ENCODE measurements at places on chromosomes 5 and 9. TPM values are rescaled to one million over a fixed set of nuclear protein-coding genes. Genes with fewer than 3 reads are reported as not detected.

GRCh38 chr5:96716716-96717115 lies 54.5 kb downstream of the CAST start:
- no peak for DNase-seq

- no peak for DNase-seq
These were observed 164.8 kb downstream of the MACROH2A1 start for GRCh38 chr5:135234242-135234641.

GRCh38 chr9:15086156-15086763 lies 176.0 kb upstream of the FREM1 start:
- DNase-seq, result no peak

DNA sequence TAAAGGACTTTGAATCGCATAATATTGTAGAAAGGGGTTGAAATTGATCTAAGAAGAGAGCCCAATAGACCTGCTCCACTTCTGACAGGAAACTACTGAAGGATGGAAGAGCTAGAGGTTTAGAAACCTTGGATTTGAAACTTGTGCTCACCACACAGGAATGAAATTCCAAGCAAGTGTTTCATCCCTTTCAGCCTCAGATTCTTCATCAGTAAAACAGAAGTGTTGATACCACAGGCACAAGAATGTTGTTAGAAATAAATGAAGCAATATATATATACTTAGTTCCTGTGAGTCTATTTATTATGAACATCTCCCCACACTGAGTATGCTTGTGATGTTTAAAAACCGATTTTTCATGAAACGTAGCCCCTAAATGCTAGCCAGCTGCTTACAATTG lies 43.8 kb downstream of the PRRC1 start:
- DNase-seq, result no peak

- DNase-seq, result no peak
These were observed 669.0 kb downstream of the LRRC70 start for GRCh38 chr5:63247651-63248050.

GRCh38 chr9:31790720-31791119 lies 593.7 kb upstream of the ACO1 start:
- DNase-seq, result no peak

DNA sequence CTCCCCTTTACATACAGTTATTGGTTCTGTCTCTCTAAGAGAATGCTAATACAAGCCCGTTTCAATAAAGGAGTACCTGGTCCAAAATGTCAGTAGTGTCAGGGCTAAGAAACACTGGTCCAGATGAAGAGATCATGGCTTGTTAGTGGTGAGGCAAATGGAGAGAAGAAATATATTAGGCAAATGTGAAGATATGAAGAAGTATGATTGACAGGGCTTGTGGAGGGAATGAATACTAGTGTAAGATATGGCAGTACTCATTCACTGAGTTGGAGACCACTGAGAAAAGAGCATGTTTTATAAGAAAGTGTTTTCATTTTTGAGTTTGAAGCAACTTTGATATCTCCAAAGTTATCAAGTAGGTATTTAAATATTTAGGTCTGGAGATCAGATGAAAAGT lies 290.5 kb upstream of the MEF2C start:
- no peak for DNase-seq

DNA sequence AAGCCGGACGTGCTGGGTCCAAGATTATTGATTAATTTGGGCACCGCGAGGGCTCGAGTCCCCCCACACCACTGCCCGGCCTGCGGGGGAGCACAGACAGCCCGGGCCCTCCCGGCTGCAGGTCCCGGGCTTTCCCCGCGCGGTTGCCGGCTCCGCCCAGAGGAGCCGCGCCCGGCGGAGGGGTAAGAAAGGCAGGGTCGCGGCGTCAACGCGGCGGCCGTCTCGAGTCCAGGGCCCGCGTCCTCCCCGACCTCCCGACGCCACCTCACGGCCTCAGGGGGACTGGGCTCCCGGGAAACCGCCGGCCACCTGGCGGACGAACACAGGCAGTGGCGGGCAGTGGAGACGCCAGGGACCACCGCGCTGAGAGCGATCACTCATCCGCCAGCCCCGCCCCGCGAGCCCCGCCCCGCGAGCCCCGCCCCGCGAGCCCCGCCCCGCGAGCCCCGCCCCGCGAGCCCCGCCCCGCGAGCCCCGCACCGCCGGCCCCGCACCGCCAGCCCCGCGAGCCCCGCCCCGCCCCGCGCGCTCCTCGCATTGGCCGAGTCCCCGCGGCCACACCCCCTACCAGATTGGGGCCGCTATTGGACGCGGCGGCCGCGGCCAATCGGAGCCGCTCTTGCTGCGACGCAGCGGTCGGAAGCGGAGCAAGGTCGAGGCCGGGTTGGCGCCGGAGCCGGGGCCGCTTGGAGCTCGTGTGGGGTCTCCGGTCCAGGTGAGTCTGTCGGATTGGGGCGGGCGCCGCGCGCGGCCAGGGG lies at the start of gene MRPL41:
TSS of gene MRPL41 (plus strand) at position 616 of the 758 bp plus-strand sequence. CDS start 203 bp downstream, outside the sequence.
- peak; percentile 95 for DNase-seq

DNA sequence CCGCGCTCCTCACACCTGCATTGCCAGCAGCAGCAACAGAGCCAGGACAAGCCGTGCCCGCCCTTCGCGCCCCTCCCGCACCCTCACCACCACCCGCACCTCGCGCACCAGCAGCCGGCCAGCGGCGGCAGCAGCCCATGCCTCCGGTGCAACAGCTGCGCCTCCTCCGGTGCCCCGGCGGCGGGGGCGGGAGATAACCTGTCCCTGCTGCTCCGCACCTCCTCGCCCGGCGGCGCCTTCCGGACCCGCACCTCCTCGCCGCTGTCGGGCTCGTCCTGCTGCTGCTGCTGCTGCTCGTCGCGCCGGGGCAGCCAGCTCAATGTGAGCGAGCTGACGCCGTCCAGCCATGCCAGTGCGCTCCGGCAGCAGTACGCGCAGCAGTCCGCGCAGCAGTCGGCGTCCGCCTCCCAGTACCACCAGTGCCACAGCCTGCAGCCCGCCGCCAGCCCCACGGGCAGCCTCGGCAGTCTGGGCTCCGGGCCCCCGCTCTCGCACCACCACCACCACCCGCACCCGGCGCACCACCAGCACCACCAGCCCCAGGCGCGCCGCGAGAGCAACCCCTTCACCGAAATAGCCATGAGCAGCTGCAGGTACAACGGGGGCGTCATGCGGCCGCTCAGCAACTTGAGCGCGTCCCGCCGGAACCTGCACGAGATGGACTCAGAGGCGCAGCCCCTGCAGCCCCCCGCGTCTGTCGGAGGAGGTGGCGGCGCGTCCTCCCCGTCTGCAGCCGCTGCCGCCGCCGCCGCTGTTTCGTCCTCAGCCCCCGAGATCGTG lies 517 bp downstream of the KCNN2 start:
- DNase-seq, result no peak

DNA sequence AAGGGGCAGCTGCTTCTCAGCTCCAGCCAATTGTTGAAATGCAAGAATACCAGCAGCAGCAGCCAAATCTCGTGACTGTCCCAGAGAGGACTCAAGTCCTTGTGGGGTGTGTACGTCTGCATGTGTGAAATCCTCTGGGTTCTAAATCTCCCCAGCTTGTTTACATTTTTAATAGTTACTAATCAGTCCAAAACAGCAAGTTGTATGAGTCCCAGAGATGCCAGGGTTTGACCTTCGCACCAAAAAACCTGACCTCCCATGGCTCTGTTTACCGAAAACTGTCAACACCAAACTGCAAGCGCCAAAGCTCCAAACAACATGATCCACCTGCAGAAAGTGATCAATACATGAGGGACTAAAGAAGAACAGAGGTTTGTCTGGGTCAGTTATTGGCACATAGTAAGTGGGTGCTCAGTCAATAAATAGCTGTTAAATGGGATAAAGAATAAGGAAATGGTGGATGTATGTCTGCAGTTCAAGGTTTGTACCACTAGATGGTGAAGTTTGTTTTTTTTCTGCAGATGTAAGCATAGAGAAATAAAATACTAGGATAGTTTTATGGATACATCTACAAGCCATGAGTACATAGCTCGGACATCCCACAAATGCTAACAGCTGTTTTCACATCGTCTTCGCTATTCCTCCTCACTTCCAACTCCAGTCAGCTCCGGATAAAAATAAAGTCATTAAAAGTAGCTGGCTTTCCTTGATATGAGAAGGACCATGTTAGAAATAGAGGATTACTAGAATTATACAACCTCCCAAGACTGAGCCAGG lies 85.3 kb upstream of the ADRB2 start:
- no peak for DNase-seq

DNA sequence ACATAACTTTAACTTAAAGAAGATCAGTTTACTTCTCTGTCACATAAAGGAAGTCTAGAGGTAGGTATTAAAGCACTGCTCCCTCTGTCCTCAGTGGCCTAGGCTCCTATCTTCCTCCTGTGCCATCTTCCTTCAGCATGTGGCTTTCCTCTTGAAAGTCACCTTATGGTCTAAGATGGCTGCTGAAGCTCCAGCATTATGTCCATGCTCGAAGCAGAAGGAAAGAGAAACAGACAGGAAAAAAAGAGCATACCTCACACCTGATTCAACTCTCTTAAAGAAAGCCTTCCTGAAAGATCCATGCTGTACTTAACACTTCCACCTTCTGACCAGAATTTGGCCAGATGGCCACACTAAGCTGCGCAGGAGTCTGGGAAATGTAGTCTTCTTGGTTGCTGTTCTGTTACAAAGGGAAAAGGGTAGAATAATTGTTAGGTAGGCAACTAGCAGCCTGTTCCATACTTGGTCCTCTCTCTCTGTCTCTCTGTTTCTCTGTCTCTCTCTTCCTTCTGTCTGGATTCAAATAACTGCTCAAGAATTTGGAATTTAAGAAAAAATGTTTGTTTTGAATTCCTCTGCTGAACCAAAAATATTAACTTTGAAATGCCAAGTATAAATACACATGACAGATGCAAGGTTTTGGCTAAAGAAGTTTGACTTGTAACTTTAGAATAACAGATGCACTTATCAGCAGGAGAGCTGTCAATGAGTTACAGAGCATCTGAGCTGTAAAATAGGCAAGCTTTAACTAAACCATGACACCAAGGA lies 16.0 kb downstream of the TMEM174 start:
- no peak for DNase-seq

DNA sequence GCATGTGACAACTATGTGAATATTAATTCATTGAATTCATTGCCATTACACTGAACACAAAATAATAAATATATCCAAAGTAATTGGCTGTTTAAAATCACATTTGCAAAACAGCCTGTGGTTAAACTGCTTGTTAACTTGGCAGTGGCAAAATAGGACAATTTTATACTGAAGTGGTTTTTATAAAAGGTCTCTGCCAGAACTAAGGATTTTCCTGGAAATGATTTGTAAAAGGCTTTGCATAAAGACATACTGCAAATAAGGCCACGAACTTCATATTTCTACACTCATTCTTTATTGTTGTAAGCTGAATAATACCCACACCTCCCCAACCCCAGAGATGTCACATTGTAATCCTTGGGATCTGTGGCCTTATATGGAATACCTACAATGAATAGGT lies 370.3 kb upstream of the RGMB start:
- DNase-seq, result no peak

DNA sequence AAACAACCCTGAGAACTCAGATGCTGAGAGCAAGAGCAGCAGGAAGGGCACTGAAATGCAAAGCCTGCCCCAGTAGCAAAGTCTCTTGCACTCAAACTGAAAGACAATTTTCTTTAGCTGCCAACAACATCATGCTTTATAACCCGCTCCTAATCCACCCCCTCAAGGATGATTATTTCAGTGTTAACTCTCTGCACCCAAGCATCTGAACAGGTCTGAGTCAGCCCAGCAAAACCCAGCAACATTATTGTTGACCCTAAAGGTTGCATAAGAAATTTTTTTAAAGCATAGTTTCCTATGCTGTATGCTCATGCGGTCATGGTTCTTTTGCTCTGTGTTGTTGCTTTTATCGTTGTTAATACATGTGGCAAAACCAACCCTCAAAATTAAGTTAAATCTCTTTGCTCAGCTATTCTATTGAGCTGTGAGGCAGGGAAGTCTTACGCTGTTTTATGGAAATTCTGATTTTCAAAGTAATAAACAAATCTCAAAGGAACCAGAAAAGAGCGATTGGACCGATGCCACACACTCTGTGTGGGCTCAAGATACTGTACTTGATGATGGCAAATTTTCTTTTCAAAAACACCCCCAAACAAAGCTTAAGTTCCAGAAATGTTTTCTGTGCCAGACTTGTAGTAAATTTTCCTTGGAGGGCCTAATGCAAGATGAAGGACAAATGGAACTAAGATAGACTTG lies 440.6 kb upstream of the MPDZ start:
- DNase-seq, result no peak

DNA sequence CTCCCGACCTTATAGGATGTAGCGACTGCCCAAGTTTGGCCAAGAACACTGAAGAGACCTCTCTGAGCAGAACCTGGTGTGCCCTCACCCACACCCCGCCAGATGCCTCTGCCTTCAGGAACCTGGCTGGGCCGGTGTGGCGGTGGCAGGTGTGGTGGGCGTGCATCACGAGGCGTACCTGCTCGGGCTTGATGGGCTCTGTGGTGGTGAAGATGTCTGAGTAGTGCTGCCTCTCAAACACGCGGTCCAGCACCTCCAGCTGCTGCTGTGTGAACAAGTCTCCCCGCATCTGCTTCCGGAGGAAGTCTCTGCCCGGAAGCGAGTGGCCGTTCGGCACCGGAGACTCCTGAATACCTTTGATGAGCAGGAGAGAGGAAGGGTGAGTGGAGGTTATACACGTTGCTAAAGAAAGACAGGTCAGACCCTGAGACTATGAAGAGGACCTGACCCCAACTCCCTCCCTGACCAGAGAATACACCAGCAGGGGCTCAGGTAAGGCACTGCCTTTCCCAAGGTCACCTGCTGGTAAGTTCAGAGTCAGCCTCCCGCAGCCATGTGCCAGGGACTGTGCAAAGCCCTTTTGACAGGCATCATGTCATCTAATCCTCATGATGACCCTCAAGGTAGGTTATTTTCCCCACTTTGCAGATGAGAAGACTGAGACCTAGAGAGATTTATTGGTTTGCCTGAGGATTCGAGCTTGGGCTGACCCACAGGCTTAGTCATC lies 67.5 kb downstream of the PAX5 start:
- DNase-seq, result no peak

- no peak for DNase-seq
These were observed 390.0 kb upstream of the IRX4 start for GRCh38 chr5:2272755-2273154.

- no peak for DNase-seq
These were observed 220.0 kb downstream of the MARCHF11 start for GRCh38 chr5:15959370-15960164.

Gene NIM1K
- 0.32 TPM for total RNA-seq

Gene TAF11L5
- total RNA-seq, result not detected

Gene TSLP
- total RNA-seq, result not detected

Gene UGT3A1
- not detected for total RNA-seq

Gene FXN
- total RNA-seq, result 2.6 TPM

Gene SLC2A6
- 3.4 TPM for total RNA-seq

Gene SAPCD2
- total RNA-seq, result 37.2 TPM

Gene MEIKIN
- not detected for total RNA-seq

Gene TMC1
- total RNA-seq, result not detected

Gene SLCO4C1
- total RNA-seq, result 5.9 TPM

Measured in transverse colon (tissue), 4 donors.